ENCODE measurements at places on chromosomes 12 and 14.

GRCh38 chr14:65696801-65697200 lies 284.3 kb downstream of the FUT8 start:
- DNase-seq = no peak

DNA sequence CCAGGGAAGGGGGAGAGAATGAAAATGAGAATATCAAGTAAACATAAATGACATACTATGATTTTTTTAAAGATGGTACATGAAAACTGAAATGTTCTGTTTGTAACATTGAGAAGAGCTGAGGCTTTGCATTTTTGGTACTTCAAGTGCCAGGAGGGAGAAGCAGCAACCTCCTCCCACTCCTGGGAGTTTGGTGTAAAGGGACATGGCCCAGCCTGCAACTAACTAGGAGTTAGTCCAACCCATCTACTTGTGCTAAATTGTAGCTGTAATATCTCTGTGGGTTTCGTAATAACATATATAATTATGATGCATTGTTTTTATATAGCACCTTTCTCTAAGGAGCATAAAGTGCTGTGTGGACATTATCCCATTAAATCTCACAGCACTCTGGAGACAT lies 517.5 kb downstream of the NELL2 start:
- DNase-seq = no peak

DNA sequence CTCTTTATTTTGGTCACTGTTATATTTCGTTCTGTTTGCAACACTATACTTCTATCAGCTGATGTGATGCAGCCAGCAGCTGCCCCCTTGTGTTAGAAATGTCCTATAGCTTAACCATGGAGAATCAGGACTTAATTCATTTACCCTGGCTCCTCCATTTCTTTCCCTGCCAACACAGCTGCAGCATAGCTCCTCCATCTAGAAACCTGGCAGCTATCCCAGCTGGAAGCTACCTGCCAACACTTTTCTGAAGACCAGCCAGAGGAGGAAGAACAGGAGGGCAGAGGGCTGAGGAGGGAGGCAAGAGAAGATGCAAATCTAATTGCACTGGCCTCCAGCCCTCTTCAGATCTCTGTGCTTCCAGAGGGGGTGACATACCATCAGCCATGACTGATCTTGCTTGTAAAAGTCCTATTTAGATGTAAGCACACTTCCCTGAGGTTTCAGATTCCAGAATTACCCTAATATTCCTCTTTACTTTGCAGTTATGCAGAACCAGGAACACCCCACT lies 156.8 kb upstream of the TMEM260 start:
- DNase-seq = no peak

GRCh38 chr12:57268264-57268663 lies 17.3 kb upstream of the STAC3 start:
- DNase-seq = peak; percentile 47

- DNase-seq = no peak
These were observed 3.6 kb upstream of the GPR132 start for GRCh38 chr14:105068818-105069217.

DNA sequence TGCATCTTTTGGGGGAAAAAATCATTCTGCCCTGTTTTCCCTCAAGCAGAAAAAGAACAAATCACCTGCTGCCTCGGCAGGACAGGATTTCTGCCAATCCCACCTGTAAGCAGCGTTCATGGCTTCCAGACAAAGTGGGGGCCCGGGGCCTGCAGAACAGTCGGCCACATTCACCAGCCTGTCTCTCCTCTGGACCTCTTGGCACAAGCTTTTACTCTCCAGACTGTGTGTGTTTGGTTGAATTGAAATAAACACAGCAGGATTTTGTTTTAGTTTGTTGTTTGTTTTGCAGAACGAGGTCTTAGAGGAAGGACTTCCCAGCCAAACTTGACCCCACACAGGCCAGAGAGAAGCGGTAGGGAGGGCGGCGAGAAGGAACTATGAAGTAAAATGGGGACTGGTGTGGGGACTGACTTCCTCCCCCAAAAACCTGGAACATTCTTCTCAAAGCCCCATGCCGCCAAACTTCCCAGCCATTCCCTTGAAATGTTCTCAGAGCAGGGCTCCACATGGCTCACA lies 41.7 kb upstream of the FOS start:
- DNase-seq = no peak

DNA sequence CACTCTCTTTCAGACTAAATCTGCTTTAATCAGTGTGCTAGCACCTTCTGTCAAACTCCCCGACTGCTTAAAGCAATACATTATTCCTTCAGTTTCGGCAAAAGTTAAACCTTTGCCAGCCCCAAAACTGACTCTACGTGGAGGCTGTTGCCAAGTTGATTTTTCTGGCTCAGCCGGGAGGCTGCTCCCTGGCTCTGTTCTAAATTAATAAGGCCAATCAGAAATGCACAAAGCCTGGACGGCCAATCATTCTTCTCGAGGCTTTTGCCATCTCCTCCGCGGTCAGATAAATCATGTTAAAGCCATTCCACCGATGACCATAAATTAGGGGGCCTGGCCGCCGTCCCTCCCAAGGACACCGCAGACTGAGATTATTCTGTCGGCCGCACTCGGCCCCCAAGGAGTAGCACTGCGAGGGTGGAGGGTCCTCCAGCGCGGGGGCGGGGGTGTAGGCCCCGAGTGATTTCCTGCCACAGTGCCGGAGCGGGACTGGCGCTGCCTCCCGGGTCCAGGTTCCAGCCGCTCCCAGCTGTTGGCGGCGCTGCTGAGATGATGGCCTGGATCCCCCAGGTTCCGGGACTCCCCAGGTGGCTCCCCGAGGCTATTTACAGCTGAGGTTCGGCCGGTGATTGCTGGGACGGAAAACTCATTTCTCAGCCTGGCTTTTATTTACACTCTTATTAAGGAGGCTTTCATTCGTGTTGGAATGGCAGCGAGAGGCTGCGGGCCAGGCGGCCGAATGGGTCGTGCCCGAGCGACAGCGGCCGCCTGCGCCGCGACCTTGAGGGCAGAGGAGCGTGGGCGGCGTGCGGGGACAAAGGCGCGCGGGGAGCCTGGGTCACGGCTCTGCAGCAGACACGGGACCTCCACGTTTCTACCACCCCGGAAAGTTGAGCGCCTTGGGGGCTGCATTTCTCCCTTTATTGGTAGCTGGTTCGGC lies 165.1 kb downstream of the MON2 start:
- DNase-seq = peak; percentile 23

DNA sequence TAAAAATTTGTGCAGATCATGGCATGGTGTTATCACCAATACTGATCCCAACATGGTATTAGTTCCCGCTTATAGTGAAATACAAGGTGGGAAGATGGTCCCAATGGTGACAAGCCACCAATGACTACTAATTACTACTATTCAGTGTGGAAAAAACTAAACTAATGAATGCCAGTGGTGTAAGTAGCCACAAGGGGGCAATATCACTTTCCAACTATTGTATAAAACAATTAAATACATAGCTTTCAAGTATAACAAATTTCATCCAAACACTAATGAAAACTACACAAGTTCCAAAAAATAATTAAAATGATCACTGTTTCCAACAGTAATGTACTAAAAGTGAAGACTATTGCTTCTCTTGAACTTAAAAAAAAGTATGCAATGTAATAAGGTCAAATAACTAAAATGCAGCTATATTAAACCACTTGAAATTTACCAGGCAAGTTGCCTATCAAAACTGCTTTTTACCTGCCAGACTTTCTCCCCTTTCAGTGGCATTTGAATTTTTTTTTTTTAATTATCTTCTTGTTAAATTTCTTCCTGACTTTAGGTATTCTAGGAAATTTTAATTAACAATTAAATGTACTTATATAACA lies 58.0 kb downstream of the PAPLN start:
- DNase-seq = no peak

DNA sequence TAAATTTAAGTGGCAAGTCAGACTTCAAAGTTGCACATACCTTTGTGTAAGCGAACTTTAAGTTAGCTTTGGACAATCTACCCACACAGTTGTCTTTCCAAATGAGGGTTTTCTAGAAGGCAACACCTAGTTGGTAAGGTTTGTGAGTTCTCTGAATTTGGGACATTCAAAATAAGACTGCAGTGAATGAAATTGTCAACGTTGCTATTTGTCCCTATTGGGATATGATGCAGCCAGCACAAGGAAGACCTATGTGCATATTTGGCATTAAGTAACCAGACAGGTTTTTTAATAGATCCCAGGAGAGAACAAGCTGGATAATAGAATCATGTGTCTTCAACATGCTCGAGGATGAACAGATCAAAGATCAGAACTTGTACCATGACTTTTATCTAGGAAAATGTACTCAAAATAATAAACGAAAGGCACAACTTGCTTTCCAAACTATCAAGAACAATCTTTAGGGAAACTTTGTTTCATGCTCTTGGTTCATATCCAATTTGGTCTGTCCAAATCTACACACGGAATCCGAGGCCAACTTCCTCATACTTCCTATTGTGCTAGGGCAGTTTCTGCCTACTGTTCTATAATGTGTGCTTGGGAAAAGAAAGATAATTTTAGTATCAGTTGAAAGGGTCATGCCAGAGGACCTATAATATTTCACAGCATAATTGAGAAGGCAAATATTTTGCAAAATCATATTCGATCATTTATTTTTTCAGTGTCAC lies 284.2 kb upstream of the SOX5 start:
- no peak for DNase-seq

- DNase-seq = no peak
These were observed 96.5 kb downstream of the PRMT8 start for GRCh38 chr12:3587402-3588013.

GRCh38 chr14:53376064-53376463 lies 222.9 kb upstream of the DDHD1 start:
- no peak for DNase-seq

- peak; percentile 17 for DNase-seq
These were observed 1.8 kb downstream of the PLBD2 start for GRCh38 chr12:113359939-113360748.

DNA sequence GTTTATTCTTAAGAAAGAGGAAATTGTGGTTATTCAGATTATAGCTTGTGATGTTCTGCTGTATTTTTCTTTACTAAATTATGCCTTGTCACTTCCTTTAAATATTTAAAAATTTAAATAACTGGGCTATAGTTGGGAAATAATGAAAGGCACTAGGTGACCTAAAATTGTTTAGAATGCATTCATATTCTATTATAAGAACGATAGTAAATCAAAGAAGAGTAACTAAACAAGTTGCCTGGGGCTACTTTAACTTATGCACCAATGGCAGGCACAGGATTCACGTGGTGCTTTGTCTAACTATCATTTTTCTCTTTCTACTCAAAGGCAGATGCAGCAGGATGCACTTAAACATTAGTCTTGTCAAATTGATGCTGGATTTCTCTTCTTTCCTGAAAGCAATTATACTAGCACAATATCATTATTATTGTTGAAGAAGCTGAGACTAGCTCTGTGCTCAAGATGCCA lies 190.7 kb upstream of the PPFIA2 start:
- no peak for DNase-seq

DNA sequence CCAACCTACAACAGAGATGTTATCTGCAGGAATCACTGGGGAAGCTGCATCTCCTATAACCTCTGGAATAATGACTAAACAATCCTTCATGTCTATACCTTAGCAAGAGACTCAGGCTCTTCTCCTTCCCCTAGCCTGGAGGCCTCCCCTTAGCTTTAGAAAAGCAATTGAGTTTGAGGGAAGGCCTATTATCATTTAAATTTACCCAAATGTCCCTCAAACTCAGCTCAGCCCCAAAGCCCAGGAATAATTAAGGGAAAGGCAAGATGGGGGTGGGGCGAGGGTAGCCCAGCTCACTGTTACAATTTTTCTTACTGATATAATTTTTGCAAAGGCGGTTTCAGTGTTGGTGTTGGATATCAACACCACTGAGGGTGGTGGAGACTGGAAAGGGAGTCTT lies 151.4 kb upstream of the EEA1 start:
- DNase-seq = no peak

GRCh38 chr12:29234965-29235626 lies 86.0 kb downstream of the FAR2 start:
- no peak for DNase-seq

GRCh38 chr12:111389635-111390034 lies 16.1 kb upstream of the SH2B3 start:
- DNase-seq = no peak

DNA sequence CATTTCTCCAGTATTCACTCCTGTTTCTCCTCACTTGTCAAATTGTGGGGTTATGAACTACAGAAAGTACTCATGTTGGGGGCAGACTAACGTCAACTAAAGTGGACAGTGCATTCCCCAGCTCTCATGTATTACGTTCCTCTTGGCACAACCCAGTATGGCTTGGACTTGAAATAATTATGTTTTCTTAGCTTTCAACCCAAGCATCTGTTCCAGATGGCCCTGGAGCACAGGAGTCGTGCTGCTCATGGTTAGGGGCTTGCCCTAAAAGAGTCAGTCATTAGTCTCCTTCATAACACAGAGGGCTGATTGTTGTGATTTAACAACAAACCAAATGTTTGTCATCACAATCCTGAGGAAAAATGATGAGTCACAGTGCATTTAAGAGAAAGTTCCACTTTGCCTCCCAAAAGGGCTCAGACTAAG lies 154.4 kb downstream of the RPAP3 start:
- no peak for DNase-seq

- DNase-seq = peak; percentile 7
These were observed 421 bp downstream of the GLT1D1 start for GRCh38 chr12:128853600-128854197.

DNA sequence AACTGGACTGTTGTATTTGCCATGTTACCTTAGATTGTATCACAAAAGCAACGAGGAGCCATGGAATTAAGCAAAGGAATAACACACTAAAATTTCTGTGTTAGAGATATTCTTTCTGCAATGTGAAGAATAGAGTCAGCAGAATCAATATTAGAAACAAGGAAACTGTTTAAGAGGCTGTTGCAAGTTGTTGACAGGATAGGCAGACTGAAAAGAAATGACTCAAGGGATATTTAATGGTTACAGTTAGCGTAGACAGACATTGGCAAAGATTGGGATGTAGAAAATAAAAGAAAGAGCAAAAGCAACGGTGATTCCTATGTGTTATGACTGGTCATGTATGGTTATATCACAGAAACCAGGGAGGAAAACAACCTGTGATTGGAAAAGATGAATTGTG lies 299.0 kb upstream of the PPFIA2 start:
- DNase-seq = no peak

DNA sequence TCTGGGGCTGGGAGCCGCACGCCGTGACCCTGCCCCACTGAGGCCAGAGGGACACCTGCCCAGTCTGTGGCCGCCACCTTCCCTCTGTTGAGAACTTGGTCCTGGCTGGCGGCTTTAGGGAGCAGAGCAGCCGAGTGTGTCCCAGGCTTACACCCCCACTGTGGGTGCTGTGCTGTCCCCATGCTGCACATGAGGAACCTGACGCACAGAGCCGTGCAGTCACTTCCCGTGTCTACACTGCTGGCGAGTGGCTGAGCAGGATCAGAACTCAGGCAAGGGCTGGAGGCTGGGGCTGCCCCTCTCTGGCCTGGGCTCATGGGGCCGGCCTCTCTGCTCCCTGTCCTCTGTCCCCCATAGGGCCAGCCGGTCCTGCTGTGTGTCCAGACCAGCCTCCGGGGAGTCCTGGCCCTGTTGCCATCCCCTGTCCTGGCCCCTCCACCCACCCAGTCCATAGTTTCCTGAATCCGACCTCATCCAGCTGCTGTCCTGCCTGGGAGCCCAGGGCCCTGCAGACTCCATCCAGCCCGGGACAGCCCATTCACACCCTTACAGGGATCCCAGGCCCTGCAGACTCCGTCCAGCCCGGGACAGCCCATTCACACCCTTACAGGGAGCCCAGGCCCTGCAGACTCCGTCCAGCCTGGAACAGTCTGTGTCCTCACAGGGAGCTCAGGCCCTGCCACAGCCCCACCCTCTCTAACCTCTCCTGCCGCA lies 10.3 kb downstream of the FBRSL1 start:
- DNase-seq = no peak

Data from stimulated activated naive CD8-positive, alpha-beta T cell treated with anti-CD3 and anti-CD28 coated beads, Interleukin-15, Interleukin-2, amounts not matched to agents 100 U/mL and 50 U/mL, for 24 hours (primary cell).